ENCODE measurements at places on chromosomes 7 and 10. TPM values are rescaled to one million over a fixed set of nuclear protein-coding genes. Genes with fewer than 3 reads are reported as not detected.

NPFFR1 gene
- not detected for total RNA-seq

SFTPA2 gene
- total RNA-seq: not detected

STARD3NL gene
- 69.7 TPM for total RNA-seq

NEUROG3 gene
- total RNA-seq: not detected

CCDC136 gene
- 8.3 TPM for total RNA-seq

ZNF92 gene
- total RNA-seq: 14.4 TPM

ZNF273 gene
- total RNA-seq: 2.7 TPM

- no peak for DNase-seq
Measured at GRCh38 chr10:2476218-2476811, 591.0 kb upstream of the PFKP start.

DNA sequence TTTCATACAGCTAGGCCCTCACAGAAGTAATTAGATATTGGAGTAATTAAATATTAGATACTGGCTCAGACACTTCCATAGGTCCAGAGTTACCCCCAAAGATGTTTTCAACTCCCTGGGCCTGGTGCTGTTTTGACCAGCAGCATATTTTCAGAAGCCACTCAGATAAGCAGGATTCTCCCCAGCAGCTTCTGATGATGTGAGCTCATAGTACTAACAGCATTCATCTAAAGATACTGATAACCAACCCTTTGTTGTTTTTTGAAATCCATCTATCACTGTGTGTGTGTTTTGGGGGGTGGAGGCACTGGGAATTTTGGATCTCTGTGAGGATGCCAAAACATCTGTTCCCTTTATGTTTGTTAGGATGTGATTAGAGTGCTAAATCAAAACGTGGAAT is 52.7 kb downstream of the VPS50 start:
- peak; percentile 5 for DNase-seq

DNA sequence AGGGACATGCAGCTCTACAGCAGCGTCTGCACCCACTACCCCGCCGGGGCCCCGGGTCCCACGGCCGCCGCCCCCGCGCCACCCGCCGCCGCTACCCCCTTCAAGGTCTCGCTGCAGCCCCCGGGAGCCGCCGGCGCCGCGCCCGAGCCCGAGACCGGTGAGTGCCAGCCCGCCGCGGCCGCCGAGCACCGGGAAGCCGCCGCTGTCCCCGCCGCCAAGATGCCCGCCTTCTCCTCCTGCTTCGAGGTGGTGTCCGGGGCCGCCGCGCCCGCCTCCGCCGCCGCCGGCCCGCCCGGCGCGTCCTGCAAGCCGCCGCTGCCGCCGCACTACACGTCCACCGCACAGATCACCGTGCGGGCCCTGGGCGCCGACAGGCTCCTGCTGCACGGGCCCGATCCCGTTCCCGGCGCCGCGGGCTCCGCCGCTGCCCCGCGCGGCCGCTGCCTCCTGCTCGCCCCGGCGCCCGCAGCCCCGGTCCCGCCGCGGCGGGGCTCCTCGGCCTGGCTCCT is 631 bp downstream of the OTUD1 start:
- no peak for DNase-seq

GRCh38 chr7:22801912-22802311 is 20.7 kb downstream of the TOMM7 start:
- no peak for DNase-seq

DNA sequence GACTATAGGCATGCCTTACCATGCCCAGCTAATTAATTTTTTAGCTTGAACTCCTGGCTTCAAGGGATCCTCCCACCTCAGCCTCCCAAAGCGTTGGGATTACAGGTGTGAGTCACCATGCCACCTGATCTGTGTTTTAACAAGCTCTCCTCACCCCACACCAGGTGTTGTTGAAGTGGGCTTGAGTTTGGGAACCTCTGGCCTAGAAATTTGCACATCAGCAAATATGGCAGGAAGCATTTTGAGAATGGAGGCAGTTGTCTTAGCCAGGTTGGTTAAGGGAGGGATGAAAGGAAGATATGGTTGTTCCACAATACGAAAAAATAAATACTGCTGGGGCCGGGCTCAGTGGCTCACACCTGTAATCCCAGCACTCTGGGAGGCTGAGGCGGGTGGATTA is 433.1 kb downstream of the TYW1 start:
- DNase-seq: no peak

- DNase-seq: no peak
Measured at GRCh38 chr7:126605056-126605455, 647.7 kb downstream of the GRM8 start.

- no peak for DNase-seq
Measured at GRCh38 chr10:46555366-46555712, 1.1 kb downstream of the GPRIN2 start.

- DNase-seq: no peak
Measured at GRCh38 chr10:50472914-50473313, 150.8 kb downstream of the SGMS1 start.

GRCh38 chr7:85341973-85342372 is 155.1 kb upstream of the SEMA3D start:
- DNase-seq: no peak

- no peak for DNase-seq
Measured at GRCh38 chr7:36855330-36855729, 131.0 kb upstream of the AOAH start.

Measured in IMR-90 (cell line).